ENCODE measurements at places on chromosomes 4 and X.

- DNase-seq: no peak
Observed at GRCh38 chr4:119697887-119698393, 69.3 kb upstream of the PDE5A start.

- DNase-seq: no peak
Observed at GRCh38 chr4:168655182-168655581, 158.3 kb downstream of the PALLD start.

- no peak for DNase-seq
Observed at GRCh38 chr4:164648151-164648848, 105.6 kb upstream of the SMIM31 start.

GRCh38 chrX:63735882-63736281 lies 49.1 kb downstream of the ARHGEF9 start:
- DNase-seq: no peak

GRCh38 chr4:74503580-74503979 lies 58.6 kb downstream of the AREG start:
- no peak for DNase-seq

DNA sequence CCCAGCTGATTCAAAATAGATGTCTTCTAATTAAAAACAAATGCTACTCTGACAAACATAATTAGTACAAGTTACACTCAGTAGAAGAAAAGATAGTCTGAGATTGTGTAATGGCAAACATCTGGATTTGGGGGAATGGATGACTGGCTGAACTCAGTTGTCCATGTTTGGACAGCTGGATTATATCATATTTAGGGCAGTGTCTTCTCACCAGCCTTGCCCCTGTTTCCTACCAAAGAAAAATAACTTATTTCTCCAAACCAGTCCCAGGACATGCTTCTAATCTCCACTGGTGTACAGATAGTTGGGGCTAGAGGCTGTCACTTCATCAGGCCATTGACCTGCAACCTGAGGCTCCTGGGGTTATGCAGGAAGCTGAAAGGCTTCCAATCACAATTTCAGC lies 237.3 kb downstream of the USP46 start:
- peak; percentile 21 for DNase-seq

GRCh38 chr4:19327364-19327763 lies 924.3 kb upstream of the SLIT2 start:
- DNase-seq: no peak

DNA sequence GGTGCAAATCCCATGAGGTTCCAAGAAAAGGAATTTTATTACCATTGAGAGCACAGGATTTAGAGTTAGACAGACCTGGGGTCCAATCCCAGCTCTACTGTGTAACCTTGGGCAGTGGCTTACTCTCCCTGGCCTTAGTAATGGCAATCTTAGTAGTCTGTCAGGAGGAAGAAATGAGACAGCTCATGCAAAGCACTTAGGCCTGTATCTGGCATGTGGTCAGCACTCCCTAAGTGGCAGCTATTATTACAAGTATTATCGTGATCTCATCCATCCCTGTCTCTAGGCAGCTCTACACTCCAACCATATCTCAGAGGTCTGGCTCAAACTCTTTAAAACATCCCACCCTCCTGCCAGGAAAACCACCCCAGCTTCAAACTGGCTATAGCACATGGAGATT lies 129.6 kb upstream of the NALF2 start:
- DNase-seq: no peak

DNA sequence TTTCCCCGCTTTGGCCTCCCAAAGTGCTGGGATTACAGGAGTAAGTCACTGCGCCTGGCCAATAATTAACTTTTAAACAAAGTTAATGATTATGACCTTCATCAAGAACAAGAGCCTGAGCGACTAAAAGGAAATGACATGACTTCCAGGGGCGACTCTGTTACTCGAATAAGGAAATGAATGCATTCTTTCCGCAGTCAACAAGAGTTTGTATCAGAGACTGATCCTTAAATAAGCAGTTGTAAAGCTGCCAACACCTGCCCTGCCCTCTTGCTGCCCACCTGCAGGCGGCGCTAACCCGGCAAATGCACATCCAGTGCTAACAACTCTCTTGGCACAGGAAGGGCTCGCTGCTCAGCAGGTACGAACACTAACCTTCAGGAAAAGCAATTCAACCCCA lies 27.3 kb downstream of the WDR1 start:
- peak; percentile 31 for DNase-seq

GRCh38 chrX:109931677-109932076 lies 71.2 kb upstream of the TMEM164 start:
- no peak for DNase-seq

- no peak for DNase-seq
Observed at GRCh38 chrX:130952266-130953043, 49.4 kb upstream of the ENOX2 start.

DNA sequence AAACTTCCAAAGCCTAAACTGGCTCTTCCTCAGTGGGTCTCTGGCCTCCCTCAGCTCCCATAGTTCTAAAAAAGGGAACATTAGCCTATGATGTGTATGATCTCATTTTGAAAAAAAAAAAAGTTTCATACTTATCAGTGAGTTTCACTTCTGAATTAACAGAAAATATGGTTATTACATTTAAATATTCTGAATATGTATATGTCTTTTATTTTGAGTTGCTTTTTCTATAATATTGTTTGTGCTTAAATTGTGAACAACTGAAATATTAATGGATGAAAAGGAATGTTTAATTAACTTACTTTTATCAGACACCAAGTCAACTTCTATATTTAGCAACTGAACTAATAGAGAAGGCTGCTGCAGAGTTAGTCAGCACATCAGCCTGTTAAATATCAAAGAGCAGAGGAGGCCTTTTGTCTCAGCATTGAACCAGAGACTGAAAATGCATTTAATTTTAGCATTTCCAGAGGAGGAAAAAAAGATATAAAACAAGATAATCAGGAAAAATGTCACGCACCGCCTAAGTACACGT lies 20.4 kb upstream of the FHL1 start:
- no peak for DNase-seq

GRCh38 chrX:138908577-138908976 lies 197.1 kb upstream of the FGF13 start:
- no peak for DNase-seq

- no peak for DNase-seq
Observed at GRCh38 chr4:76655566-76656479, 220.8 kb downstream of the SHROOM3 start.

DNA sequence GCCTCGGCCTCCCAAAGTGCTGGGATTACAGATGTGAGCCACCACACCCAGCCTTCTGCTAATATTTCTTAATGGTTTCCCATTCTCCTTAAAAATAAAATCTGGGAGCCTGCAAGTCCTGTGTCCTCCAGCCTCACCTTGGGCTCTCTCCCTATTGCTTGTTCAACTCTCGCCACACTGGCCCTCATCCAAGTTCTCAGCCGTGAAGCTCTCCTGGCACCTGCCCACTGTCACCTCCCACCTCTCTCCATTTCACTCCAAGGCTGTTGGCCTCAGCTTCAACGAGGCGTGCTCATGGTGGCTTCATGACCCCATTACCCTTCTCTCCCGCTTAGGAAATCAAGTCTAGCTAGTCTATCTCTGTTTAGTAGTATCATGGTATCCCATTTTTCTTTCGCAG lies 9.5 kb upstream of the ETNPPL start:
- DNase-seq: no peak

GRCh38 chr4:14771094-14771493 lies 231.2 kb upstream of the CPEB2 start:
- no peak for DNase-seq

DNA sequence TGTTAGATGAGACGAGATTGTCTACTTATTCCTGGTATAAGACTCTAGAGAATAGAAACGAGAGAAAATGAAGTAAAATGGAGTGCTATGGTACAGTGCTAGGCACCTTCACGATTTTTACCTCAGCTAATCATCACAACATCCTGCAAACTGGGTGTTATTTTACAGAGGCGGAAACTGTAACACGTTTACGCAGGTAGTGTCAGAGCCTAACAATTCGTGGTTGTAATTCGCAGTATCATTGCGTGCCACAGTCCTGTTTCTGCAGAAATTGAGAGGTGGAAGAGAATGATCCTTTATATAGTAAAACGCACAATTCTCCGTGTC lies 383 bp upstream of the TBC1D19 start:
- no peak for DNase-seq

DNA sequence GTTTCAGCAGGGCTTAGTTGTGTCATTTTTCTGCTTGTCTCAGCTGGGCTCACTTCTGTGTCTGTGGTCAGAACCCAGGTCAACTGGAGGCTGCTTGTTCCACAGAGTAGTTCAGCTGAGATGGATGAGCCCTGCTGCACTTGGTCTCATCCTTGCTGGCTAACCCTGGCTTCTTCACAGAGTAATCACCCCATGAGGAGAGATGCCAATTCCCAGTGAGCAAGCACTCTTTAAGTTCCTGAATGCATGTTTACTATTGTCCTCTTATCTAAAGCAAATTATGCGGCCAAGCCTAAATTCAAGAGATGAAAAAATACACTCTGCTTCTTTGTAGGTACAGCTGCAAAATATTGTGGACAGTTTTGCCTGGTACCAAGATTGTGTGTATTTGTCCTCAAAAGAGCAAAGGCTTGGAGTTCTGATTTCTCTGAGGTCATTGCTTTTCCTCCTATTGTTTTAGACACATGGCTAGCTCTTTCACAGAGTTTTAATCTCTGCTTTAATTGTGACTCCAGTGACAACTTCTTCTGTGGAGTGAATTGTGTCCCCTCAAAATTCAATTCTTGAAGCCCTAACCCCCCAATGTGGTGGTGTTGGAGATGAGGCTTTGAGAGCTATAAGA lies 236.6 kb upstream of the ANKRD50 start:
- no peak for DNase-seq

DNA sequence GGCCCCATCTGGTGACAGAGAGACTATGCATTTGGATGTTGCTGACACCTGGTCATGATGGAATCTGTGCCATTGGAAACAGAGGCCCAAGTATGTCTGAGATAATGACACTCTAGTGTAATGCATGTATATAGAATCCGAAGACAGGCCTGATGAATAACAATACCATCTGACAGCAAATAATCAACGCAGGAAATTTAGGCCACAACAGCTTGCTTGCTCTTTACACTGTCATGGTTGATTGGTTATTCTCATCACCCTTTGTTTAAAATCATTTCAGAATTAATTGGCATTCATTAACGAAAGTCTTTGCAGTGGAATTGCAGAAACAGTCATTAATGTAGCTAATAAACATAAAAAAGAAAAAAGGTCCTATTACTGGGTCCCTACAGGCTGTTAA lies 194.8 kb downstream of the AFF2 start:
- DNase-seq: no peak

- DNase-seq: no peak
Observed at GRCh38 chr4:147833254-147833653, 101.4 kb downstream of the ARHGAP10 start.

GRCh38 chr4:125744891-125745364 lies 430.2 kb downstream of the FAT4 start:
- DNase-seq: no peak

- no peak for DNase-seq
Observed at GRCh38 chrX:149207518-149207917, 297.6 kb downstream of the IDS start.

DNA sequence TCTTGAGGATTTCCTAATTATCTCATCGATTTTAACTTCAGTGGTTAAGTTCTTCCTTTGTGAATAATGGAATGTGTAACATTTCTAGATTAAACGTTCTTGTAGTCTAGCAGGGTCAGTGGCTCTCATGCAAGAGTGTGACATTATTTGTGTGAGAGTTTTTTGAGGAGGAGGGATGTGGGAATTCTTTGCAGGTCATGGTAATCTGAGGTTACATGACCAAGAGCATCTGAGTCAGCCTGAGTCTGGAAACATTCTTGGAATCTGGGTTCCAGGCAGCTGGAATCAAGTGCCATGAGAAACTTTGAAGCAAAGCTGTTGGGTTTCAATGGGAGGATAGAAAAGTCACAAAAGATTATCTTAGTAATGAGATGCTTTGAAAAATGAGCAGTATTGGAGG lies 49.5 kb downstream of the GK start:
- no peak for DNase-seq

DNA sequence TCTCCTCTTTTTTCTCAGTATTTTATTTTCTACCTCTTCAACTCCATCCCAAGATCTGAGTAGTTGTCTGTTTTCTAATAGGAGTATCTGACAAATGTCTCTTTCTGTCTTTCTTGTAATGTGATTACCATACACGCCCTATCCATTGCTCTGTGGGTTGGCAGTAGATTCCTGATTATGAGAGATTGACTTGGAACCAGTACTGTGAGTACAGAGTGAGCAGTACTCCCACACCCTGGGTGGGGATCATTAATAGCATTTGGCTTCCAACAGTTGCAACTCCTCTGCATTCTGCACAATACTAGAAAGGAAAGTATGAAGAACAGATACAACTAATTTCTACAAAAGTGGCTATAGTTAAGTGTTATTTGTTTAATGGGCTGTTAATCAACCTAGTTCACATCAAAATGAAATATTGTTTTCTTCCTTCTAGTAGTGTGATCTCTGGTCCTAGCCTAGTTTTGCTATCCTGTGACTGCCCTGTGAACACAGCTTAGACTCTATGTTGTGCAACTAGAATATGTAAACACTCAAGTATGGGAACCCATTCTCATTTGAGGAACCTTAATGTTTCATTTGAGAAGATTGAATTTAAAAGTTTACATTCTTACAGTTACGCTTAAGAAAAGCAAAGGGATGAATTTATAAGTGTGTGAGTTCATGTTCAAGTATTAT lies 112.9 kb downstream of the PTPN13 start:
- no peak for DNase-seq

DNA sequence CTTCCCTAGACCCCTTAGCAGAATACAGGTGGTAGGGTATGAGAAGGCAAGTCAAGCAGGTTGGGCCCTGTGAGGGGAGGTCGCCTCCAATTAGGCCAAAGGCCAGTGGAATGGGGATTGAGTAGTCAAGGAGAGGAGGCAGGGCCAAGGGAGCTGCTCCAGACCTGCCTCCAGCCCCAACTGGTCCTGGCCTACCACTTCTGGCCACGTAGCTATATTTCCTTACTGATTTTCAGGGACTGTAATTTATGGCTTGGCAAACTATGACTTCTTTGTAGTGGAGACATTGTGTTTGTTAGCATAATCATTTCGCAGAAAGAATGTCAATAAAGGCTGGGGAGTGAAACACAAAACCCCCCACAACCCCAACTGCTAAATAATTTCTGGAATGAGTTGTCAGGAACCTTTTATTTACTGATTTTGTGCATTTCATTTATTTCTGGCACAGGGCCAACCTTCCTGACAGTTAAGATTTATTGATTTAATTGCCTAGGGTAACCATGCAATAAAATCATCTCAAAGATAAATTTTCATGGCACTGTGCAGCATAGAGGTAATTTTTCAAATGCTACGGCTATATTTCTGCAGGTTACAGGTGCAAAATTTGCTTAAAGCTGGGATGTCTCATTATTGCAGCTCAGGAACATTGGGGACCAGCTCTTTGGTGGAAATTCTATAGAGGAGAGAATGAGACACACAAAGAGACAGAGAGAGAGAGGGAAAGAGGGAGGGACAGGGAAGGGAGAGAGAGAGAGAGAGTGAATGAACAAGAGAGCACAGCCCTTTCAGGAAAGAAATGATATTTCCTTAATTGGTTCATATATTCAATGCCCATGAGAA lies 494.9 kb downstream of the IDS start:
- no peak for DNase-seq

GRCh38 chrX:66602381-66602938 lies 36.4 kb downstream of the EDA2R start:
- no peak for DNase-seq
